CD8-positive, alpha-beta memory T cell (primary cell): ENCODE measurements at places on chromosomes 11 and 22.

DNA sequence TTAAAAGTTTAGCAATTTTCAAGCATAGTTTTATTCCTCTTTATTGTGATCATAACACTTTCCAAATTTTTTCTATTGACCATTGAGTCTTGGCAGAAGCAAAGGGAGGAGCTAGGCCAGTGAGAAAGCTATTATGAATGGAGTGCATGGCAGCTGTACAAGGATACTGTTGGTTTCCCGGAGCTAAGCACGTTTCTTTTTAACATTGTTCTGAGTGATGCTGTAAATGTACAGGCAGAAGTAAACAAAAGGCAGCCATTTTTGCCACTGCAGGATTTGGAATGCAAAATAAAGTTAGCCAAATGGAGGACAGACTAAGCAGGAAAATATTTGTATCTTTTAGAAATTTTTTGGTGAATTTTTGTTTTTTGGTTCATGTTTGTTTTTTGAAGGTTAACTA, 16.2 kb downstream of the CBL start:
- H3K27me3 ChIP-seq: no peaks in the 10 kb centered on the region
- peaks cover 9% of the 10 kb centered on the region for H3K4me1 ChIP-seq
- H3K4me3 ChIP-seq: no peak overlapping the region
- H3K36me3 ChIP-seq: no peaks in the 10 kb centered on the region

- H3K4me1 ChIP-seq: no peaks in the 10 kb centered on the region
- H3K27me3 ChIP-seq: peaks cover 3% of the 10 kb centered on the region
- H3K36me3 ChIP-seq: no peaks in the 10 kb centered on the region
- no peak overlapping the region for H3K4me3 ChIP-seq
Observed at GRCh38 chr22:36885474-36885873, 24.7 kb downstream of the NCF4 start.

- no peak overlapping the region for H3K4me3 ChIP-seq
- no peak overlapping the region for H3K27ac ChIP-seq
- H3K27me3 ChIP-seq: no peaks in the 10 kb centered on the region
- DNase-seq: no peak
Observed at GRCh38 chr11:35352077-35352888, 67.1 kb downstream of the SLC1A2 start.

GRCh38 chr11:4664183-4664582, 20.4 kb downstream of the OR51E1 start:
- no peaks in the 10 kb centered on the region for H3K4me1 ChIP-seq
- no peak overlapping the region for H3K4me3 ChIP-seq
- no peaks in the 10 kb centered on the region for H3K36me3 ChIP-seq
- H3K27me3 ChIP-seq: no peaks in the 10 kb centered on the region
- H3K27ac ChIP-seq: no peak overlapping the region

DNA sequence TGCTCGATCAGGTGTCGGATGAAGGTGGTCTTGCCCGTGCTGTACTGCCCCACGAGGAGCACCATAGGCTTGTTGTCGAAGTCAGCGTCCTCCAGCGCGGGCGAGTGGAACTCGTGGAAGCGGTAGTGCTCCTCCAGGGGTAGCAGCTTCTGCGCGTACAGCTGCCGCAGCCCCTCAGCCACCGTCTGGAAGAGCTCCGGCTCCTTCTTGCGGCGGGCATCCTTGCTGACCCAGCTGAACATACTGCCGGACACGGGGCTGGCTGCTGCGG, 263 bp downstream of the EHD1 start:
- peak overlapping the region; percentile 76 for H3K27ac ChIP-seq
- no peaks in the 10 kb centered on the region for H3K27me3 ChIP-seq
- DNase-seq: no peak

- H3K36me3 ChIP-seq: no peaks in the 10 kb centered on the region
- H3K27me3 ChIP-seq: no peaks in the 10 kb centered on the region
- DNase-seq: peak; percentile 34
- H3K27ac ChIP-seq: no peak overlapping the region
Observed at GRCh38 chr22:42343531-42344081, 73.2 kb upstream of the TCF20 start.

- no peak for DNase-seq
- no peaks in the 10 kb centered on the region for H3K27me3 ChIP-seq
- no peaks in the 10 kb centered on the region for H3K4me1 ChIP-seq
- H3K27ac ChIP-seq: no peak overlapping the region
- H3K4me3 ChIP-seq: no peak overlapping the region
Observed at GRCh38 chr11:109892321-109892794, 200.8 kb upstream of the ZC3H12C start.

DNA sequence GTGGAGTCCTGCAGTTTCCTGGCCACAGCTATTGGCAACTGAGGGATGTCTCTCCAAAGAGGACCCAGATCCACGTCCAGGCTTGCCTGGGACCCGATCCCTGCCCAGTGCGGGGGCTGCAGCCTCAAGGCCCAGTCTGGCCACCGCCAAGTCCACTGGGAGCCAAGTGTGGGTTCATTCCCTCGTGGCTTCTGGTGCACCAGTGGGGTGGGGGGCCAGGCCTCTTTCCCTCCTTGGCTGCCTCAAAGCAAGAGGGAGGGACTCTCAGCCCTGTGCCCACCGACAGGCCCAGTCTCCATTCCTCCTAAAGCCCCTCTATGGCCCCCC, 13.3 kb upstream of the PIM3 start:
- H3K4me1 ChIP-seq: peaks cover 16% of the 10 kb centered on the region
- H3K4me3 ChIP-seq: no peak overlapping the region
- H3K27me3 ChIP-seq: no peaks in the 10 kb centered on the region
- no peak for DNase-seq
- H3K27ac ChIP-seq: no peak overlapping the region
